GM04503 (cell line): ENCODE measurements at places on chromosomes 4 and X.

DNA sequence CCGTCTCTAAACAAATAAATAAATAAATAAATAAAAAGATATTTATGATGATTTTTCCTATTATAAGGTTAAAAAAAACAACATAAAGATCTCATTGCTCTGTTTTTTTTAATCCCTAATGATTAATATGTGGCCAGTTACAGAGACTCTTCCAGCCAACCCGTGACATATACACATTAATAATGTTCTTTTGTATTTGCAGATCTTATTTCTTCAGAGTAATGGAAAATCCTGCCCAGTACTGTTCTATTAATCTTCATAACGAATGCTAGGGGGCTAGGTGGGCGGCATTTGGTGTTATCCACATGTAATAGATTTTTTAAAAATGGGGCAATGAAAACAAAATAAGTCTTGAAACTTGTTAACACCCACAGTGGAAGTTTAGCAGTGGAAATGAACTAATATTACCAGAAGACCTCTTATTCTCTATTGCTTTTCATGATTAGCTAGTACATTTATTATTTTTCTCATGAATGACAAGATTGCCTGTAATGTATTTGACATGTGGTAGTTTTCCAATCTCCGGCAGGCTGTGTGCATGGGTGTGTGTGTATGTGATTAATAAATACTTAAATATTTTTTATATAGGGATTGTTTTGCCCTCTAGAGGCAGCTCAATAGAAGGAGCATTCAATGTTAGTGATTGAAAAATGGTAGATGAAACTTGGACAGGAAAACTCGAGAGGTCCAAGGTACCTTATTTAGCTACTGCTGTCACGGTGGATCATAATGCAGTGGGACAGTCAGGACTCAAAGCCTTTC lies 457.4 kb downstream of the IL1RAPL1 start:
- no peak for DNase-seq

- no peak for DNase-seq
Measured at GRCh38 chr4:109424093-109424841, 9.3 kb upstream of the SEC24B start.

GRCh38 chr4:152109531-152110509 lies 349.0 kb upstream of the GATB start:
- peak; percentile 28 for DNase-seq

DNA sequence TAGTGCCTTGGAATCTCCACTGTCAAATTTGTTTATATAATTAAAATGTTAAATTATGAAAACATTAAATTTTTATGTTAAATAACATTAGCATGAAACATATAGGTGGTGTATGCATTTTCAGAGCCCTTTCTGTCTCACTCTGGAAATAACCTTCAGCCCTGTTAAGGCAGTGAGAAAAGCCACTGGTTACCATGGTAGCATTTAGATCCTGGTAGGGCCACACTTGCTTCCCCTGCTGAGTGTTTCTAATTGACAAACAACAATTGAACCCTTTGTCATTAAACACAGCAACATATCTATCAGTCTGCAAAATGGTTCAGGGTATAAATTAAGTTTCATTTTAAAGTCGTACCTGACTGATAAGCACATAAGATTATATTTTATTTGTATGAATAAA lies 63.5 kb downstream of the PDK3 start:
- no peak for DNase-seq

DNA sequence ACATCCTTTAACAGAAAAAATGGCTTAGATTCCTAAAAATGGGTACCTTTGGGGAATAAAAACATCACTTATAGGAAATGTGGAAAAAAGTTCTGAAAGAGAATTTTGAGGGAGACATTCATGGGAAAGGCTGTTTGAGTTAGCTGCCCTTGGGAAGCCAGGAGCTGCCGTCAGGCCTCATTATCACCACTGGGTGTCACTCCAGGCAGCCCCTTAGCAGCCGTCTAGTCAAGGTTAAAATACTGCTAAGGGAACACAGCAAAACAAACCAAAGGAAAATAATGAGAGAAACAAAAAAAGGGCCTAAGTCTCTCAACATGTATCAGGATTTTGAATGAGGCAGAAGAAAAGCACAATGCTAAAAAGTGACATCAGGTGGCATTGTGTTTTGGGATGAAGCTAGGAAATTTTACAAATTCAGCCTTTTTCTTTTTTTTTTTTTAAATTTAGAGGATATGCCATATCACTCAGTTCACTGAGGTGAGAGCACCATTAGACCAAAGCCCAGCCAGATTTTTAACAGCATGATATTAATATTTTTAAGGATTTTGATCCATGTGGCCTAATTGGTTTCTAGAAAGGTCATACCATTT lies 235.3 kb downstream of the GPAT3 start:
- DNase-seq: peak; percentile 13

- DNase-seq: no peak
Measured at GRCh38 chr4:112077743-112078142, 67.5 kb upstream of the FAM241A start.
